GM23248 (cell line): ENCODE measurements at places on chromosomes 2 and 18.

- DNase-seq, result peak; percentile 11
Observed at GRCh38 chr2:147416099-147416498, 428.7 kb upstream of the ACVR2A start.

GRCh38 chr2:233789554-233789953, 11.4 kb downstream of the MROH2A start:
- DNase-seq, result no peak

GRCh38 chr2:30398084-30398873, 48.8 kb upstream of the LCLAT1 start:
- DNase-seq, result peak; percentile 82

DNA sequence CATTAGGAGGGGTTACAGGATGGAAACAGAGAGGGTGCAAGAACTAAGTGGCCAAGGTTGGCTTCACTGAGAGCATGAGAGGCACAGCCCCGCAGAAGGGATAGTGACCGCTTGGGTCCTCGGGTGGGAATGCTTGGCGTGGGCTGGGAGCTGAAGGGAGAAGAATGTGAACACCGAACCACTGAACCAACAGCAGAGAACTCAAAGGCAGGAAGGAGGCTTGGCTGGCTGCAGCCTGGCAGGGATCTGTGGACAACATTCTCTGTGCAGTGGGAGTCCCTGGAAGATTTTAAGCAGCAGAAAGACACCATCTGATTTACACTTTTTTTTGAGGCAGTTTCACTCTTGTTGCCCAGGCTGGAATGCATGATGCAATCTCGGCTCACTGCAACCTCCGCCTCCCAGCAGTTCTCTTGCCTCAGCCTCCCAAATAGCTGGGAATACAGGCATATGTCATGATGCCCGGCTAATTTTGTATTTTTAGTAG, 33.9 kb downstream of the SOWAHC start:
- DNase-seq, result peak; percentile 87

DNA sequence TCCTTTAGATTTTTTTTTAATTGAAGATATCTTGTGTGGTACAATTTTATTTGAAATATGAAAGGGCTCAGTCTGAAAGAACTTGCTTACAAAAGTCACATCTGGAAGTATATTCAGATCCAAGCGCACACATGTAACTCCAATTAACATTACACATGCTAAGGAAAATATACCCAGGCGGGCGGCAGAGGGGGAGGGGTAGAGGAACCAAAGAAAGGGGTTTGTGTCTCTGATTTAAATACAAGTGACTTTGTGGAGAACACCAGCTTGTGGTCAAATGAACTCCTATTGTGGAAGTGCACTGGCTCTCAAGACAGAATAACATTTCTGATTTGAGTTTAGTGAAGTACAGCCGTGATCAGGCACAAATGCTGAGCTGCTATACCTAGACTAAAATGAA, 280.2 kb upstream of the SOX11 start:
- DNase-seq, result no peak

GRCh38 chr18:79640875-79641274, 38.7 kb upstream of the CTDP1 start:
- no peak for DNase-seq

DNA sequence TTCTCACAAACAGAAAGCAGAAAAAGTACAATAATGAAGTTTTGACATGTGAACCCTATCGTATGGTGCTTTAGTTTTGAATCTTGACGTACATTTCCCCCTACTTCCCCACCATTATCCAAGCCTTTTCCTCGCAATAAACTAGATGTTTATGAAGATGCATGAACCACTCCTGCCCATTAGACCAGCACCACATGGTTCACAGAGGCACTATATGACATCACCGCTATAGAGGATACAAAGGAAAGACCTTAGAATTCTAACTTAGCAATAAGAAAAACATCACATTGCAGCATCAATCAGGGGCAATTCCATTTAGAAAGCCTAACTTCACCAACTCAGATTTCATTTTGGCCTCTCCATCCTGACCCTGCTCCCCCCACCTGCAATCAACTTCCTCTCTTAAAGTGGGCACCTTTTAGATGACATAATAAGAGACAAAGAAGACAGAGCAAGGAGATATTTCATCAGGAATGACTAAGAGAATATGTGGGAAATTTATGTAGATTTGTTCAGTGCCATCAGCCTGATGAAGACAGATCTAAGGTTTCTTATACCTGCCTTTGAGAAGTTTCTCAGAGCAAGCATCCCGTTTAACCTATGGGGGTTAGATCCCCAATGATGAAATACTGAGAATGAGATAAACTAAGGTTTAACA, 124.9 kb downstream of the PIGN start:
- DNase-seq, result no peak
